ENCODE measurements at places on chromosomes 7 and 10.

DNA sequence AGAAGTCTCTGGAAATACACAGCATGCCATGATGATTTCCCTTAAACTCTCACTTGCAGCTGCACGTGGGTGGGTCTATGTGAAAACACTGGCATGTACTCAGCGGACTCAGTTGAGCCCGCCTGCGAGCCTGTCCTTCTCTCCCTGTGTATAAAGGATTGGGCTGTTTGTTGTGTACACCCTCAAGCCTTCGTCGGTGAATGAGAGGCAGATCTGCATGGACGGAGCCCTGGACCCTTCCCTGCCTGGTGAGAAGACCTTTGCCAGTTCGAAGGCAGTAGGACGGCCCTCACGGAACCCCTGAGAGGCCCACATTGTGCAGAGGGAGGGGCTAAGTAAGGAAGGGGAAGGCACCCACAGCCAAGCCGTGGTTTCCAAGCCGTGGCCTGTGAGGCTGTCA lies 121.2 kb downstream of the WDFY4 start:
- no peak for DNase-seq

DNA sequence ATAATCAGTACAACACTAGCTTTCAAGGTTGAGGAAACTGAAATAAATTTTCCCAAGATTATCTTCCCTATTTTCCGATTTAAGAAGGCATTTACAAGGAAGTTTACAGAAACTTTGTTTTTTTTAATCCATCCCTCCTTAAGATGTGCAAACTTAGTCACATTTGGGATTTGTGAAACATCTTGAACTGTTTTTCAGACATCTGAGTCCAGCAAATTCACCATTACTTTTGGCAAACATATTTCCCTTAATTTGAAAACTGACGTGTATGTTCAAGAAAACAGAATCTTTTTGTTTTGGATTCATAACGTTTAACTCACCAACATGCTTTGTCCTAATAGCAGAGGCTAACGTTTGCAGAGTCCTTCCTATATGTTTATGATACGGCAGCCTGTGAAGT lies 19.5 kb downstream of the GLI3 start:
- DNase-seq, result no peak

DNA sequence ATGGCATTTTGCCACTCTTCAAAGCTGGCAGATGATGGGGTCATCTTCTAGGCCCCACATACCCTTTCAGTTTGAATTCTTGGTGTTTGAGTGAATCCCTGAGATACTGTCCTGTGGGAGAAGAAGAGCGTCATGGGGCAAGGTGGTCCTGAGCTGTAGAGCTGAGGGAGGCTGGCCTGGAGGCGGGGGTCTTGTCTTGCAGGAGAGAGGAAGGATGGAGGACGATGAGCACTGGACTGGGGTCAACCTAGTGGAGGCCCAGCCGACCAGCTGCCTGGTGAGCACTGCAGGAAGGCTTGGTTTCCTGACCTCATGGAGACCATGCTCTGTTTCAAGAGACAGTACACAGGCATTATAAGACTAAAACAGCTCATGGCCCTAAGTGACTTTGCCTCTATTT lies 114.6 kb downstream of the TACC2 start:
- DNase-seq, result no peak

DNA sequence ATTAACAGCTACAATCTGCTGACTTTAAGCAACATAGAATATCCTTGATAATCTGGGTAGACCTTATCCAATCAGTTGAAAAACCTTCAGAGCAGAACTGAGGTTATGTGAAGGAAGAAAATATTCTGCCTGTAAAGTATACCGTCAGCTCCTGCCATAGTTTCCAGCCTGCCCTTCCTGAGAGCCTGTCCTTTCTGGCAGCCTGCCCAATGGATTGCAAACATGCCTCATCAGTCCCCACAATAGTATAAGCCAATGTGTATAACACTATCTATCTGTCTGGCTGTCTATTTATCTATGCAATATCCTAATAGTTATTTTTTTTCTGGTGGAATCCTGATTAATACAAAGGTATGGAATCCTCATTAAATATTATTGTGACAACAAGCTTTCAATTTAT lies 489.2 kb upstream of the KCND2 start:
- DNase-seq, result no peak

DNA sequence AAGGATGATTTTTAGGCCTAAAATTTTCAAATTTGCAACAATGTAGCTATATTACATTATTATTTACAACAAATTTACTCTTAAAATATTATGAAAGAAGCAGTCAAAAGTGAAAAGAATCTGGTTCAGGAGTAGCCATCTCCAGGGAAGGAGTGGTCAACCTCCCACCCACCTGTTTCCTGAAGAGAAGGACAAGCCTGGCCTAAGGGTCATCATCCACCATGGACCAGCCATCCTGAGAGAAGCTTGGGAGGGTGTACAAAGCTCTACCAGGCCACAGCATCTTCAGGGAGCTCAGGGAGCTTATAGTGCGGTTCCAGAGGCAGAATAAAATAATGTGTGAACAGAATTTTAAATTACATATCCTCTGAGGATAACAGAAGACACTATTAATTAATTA lies 38.1 kb downstream of the COL1A2 start:
- no peak for DNase-seq

GRCh38 chr10:70981936-70982335 lies 93.6 kb upstream of the PCBD1 start:
- no peak for DNase-seq

DNA sequence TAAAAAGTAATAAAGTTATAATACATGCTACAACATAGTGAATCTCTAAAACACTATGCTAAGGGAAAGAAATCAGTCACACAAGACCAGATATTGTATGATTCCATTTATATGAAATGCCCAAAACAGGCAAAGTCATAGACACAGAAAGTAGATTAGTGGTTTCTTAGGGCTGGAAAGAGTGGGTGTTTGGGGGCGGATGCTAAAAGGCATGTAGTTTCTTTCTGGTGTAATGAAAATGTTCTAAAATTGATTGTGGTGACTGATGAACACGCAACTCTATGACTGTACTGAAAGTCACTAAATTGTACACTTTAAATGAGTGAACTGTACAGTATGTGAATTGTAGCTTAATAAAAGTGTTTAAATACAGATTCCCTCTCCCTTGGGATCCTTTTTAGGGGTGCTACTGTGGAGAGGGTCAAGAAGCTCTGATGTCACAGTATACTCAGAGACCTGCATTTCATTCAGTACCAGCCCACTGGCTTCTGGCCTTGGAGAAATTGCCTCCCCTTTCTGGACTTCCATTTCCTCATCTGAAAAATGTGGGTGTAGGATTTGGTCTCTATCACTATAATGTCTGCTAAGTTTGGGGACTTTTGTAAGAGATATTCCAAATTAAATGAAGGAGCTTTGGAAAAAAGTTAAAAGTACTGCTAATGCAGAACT lies 46.4 kb downstream of the AOAH start:
- peak; percentile 57 for DNase-seq

GRCh38 chr7:1403638-1404459 lies 55.4 kb downstream of the MICALL2 start:
- no peak for DNase-seq

DNA sequence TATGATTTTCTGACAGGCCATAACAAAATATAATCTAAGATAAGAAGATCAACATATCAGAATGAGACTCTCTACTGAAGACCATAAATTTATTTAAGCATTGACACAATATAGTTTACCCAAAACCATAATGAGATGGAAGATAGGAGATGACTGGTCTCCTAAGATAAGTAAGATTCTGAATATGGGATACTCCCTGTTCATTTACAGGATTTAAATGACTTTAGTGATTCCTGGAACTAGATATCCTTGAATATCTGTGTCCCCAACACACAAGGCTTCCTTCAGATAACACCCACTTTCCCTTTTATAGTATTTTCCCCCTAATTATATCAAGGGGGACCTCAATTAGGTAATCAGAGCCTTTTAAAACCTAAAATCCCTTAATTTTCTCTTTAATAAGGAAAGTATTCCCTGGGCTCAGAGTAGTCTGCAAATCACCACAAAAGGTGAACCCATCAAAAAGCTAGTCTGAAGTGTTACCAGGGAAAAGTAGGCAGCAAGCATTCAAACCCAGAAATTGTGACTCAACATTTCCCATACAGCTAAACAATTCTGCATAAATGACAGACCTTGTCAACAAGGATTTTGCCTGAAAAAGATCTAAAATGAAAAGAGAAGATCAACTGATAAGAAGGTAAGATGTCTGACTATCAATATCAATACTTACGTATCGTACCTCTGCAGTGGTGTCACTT lies 99.9 kb downstream of the CNOT4 start:
- DNase-seq, result no peak

- DNase-seq, result no peak
These were observed 242.6 kb downstream of the PHF14 start for GRCh38 chr7:11216276-11216675.

DNA sequence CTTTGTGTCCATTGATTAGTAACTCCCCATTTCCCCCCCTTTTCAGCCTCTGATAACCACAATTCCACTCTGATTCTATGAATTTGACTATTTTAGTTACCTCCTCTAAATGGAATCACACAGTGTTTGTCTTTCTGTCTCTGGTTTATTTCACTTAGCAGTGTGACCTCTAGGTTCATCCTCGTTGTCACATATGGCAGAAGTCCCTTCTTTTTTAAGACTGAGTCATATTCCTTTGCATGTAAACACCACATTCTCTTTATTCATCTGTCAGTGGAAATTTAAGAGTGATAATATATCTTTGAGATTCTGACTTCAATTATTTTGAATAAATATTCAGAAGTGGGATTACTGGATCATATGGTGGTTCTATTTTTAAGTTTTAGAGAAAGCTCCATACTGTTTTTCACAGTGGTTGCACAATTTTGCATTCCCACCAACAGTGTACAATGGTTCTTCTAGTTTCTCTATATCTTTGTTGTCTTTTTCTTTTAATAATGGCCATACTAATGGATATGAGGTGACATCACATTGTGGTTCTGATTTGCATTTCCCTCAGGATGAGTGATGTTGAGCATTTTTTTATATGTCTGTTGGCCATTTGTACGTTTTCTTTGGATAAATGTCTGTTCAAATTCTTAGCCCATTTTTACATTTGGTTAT lies 126.1 kb upstream of the GRB10 start:
- DNase-seq, result no peak

GRCh38 chr7:27312820-27313219 lies 70.2 kb downstream of the EVX1 start:
- DNase-seq, result no peak

GRCh38 chr10:16779384-16779915 lies 37.8 kb downstream of the RSU1 start:
- DNase-seq, result peak; percentile 54

DNA sequence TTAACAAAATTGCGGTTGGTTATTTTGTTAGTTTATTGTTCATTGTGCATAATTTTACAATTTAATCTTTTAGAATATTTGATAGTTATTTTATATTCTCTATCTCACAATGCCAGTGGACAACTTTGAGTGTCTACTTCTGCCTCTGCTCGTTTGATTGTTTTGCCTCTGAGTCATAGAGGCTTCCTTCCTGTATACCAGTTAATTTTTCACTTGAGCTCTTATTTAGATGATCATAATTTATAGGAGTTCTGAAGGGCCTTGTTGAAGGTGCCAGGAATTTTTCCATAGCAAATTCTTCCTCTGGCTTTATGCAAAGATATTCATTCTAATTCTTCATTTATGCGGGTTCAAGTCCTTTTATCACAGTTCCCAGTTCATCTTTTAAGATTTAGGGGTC lies 5.2 kb upstream of the MALRD1 start:
- no peak for DNase-seq

DNA sequence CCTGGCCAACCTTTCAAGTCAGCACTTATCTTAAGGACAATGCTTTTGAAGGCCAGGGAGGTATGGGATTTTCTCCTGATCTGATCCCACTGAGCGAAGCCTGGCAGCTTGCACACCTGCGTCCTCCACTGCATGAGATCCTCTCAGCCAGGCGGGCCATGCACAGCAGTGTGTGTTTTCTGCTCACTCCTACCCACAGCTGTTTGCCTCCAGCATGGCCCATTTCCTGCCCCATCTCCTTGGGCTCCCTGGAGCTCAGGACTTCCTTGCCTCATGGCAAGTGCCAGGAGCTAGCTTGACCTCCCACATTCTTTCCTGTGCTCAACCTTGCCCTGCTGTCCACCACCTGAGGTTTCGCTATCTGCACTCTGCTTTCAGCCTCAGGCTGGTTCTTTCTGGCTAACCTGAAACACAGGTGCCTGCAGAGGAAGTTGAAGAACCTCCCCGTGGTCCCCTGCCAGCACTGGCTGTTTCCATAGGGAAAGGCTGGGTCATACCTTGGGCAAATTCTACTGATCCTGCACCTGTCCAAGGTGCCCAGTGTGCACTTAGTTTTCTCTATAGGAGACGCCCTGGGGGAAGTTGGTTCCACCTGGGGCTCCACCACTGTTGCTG lies 43.9 kb upstream of the EEPD1 start:
- no peak for DNase-seq

DNA sequence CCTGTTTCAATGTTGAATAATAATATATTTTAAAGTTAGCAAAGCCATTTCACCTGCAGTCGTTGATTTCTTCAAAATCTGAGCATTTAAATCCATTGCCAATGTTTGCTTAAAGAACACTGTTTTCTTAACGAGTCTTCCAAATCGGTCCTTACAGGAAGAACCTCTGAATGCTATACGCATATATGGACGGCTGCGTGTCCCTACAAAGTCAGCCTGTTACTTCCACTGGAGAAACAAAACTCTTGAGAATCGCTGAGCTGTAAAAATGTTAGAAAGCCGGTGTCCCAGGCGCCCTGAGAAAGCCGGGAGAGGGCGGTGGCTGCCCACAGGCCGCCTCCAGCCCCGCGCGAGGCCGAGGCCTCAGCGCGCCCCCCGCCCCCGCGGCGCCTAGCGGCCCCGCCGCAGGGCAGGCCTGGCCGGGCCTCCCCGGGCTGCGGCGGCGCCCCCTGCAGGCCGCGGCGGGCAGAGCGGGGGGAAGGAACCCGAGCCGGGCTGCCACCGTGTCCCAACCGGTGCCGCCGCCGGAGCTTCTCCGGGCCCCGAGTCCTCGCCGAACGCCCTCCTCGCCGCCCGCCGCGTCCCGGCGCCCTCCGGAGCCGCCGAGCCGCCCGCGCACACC lies at the start of gene FHIP2A:
TSS of gene FHIP2A (plus strand) at position 488 of the 622 bp plus-strand sequence. CDS start 299 bp downstream, outside the sequence.
- DNase-seq, result peak; percentile 85

DNA sequence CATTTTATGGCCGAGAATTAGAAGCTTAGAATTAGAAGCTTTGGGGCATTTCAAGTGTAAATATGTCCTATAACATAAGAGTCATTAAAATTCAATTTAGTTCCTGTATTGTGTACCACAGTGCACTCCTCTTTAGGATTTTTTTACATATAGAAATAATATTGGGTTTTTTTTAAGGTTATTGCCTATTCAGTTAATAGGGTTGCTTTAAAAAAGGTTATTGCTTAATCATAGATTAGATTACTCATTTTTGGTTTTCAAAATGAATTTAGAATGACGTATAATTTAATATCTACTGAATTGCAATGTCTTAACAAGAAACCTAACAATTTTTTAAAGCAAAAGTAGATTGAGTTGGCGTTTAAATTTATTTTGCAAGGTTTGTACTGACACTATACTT lies 34.1 kb downstream of the NOC3L start:
- DNase-seq, result no peak
